ENCODE measurements at places on chromosomes 13 and 19.
A peak's percentile ranks its signal among the peaks of the same experiment; 100 is the strongest.

GRCh38 chr13:112970552-112971287, 1.7 kb downstream of the MCF2L start:
- DNase-seq, result no peak

DNA sequence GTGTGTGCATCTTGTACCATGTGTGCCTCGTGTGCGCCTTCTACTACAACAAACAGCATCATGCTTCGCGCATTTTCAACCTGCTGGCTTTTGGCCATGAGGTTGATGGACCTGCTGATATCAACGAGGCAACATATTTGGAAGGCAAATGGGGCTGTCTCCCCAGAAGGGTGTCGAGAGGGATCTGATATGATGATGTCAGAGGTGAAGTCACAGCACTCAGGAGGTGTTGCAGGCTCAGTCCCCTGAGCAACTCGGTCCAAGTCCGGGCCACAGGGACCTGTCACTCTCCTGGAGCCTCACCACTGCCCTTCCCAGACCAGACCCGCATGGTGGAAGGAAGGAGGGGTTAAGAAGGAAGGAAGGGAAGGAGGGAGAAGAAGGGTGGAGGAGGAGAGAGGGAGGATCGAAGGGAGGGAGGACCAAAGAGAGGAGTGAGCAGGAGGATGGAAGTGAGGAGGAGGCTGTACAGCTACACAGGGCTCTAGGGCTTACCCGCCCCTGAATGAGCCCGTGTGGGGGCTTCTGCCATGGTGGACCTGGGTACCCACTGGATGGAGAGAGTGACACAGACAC, 6.7 kb upstream of the C13orf46 start:
- no peak for DNase-seq

DNA sequence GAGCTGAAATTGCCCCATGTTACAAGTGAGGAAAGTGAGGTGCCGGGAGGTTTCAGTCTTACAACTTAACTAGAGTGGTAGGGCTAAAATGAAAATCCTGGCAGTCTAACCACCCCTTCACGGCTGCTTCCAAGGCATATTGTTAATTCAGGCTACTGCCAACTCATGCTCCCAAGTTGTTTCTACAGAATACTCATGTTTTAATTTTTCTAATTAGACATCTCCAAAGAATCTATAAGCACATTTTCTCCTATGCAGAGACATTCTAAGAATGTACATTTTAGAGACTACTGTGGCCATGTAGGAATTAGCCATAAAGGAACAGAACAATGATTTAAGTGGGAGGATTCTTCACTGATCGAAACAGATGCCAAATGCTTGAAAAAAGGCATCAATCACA, 7.0 kb upstream of the TSC22D1 start:
- no peak for DNase-seq

DNA sequence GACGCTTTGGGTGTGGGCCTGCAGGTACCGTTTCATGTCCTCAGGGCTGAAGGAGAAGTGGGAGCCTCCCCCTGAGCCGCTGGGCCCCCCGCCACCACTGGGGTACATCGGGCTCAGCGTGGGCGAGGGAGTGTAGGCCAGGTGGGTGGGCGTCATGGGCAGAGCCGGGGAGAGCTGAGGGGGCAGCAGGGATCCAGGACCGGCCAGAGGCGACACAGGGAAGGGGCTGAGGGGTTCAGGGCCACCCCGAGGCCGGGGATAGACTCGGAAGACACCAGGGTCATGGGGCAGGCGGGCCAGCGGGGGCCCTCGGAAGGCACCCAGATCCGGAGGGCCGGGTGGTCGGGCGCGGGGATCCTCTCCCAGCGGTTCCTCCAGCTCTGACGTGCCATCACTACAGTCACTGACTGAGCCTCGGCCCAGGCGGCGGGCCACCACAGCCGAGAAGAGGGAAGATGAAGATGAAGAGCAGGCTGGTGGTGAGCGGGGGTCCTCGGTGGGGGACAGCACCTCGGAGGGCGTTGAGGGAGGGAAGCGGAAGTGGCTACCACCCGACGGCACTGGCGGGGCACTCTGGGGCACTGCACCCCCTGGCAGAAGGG, 5.7 kb downstream of the ERF start:
- no peak for DNase-seq

DNA sequence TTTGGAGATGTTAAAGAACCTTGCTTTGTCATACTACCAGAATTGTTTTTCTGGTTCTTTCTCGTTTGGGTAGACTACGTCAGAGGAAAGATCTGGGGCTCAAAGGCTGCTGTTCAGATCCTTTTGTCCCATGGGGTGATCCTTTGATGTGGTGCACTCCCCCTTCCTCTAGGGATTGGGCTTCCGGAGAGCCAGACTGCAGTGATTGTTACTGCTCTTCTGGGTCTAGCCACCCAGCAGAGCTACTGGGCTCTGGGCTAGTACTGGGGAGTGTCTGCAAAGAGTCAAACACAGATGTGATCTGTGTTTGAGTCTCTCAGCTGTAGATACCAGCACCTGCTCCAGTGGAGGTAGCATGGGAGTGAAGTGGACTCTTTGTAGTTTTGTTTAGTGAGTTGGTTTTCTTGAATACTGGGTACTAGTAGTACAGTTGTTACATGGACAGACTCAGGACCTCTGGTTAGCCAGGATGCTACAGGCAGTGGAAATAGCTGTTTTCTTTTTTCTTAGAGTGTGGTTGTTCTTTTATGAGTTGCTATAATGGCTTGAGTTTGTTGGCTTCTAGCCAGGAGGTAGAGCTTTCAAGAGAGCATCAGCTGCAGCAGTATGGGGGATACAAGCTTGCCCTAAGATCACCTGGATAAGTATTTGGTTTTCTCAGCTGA, 34.4 kb downstream of the DNAJC15 start:
- DNase-seq, result peak; percentile 27

GRCh38 chr19:57269515-57270250, 10.6 kb upstream of the ZNF460 start:
- DNase-seq, result peak; percentile 93

All from non-pigmented ciliary epithelial cell (primary cell).